ENCODE measurements at places on chromosomes 7 and 10.

- DNase-seq, result no peak
Observed at GRCh38 chr10:117257721-117258120, 16.8 kb downstream of the SLC18A2 start.

- no peak for DNase-seq
Observed at GRCh38 chr7:28723336-28723735, 234.8 kb downstream of the TRIL start.

DNA sequence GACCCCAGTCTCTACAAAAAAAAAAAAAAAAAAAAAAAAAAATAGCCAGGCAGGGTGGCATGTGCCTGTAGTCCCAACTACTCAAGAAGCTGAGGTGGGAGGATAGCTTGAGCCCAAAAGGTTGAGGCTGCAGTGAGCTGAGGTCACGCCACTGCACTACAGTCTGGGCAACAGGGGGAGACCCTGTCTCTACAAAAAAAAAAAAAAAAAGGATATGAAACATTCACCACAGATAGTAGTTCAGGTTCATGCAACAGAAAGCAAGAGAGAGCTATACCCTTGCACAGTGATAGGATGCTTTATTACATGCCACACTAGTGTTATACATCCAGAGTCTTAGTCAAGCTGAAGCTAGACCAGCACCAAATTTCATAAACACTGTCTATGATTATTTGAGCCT lies 148.4 kb upstream of the KAT6B start:
- no peak for DNase-seq

GRCh38 chr10:12262278-12262981 lies 66.4 kb downstream of the CDC123 start:
- DNase-seq, result no peak

DNA sequence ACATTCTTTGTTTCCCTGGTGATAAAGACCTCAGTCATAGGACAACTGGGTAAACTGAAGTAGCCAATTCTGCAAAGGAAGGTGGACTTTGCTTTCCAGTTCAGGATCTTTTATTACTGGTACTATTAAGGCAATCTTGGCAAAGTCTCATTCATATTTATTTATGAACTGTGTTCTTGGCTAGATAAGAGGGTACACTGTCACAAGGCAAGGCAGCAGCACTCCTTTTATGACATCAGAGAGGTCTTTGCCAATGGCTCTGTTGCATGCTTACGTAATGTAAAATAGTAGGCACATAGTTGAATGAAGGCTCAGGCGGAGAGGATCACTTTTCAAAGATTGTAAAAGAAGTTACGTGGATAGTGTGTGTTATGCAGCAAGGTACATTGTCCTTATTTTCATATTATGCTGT lies 63.7 kb upstream of the PDK4 start:
- DNase-seq, result no peak

DNA sequence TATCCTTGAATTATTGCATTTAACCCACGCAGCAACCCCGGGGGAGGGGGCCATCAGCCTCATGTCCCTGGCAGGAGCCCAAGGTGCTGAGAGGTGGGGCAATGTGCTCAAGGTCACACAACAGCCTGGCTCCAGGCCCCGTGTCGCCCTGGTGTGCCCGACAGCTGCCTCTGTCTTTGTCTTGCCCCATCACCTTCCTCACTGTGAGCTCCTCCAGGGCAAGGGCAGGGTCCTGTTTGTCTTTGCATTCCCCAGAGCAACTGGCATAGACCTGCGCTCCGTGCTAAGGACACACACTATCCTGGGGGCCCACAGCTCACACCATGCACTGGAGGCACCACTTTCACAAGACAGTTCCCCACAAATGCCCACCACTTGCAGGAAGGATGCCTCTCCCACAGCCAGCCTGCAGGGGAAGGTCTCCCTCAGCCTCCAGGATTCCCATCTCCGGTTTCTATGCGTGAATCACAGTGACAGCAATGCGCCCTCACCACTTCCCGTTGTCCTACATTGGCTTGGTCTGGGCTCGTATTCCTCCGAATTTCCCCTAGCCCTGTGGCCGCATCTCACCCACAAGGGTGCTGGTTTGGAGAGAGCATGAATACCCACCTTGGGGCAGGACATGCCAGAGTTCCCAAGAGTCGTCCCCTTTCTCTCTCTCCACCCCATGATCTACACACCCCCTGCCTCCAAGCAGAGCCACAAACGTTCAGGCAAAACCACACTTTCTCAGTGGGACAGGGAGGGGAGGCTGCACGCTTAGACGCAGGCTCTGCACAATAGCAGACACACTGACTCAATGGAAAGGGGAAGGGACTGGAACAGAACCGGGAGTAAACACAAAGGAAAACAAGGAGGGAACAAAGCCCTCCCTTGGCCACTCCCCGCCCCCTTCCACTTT lies 10.3 kb downstream of the ITPRIP start:
- DNase-seq, result no peak

DNA sequence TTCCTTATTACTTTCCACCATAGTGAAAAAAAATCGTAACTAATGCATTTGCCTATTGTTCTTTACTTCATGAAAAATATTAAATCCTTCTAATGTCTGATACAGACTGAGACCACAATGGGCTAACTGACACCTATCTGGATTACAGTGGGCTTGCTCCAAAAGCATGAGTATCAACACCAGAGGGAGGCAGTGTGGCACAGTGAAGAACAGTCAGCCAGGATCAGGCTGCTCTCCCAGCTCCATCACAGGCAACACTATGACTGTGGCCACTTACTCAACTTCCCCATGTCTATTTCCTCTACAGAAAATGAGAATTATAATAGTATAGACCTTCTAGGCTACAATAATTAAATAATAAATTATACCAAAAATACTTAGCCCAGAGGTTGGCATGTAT lies 97.2 kb downstream of the SLC25A13 start:
- no peak for DNase-seq

DNA sequence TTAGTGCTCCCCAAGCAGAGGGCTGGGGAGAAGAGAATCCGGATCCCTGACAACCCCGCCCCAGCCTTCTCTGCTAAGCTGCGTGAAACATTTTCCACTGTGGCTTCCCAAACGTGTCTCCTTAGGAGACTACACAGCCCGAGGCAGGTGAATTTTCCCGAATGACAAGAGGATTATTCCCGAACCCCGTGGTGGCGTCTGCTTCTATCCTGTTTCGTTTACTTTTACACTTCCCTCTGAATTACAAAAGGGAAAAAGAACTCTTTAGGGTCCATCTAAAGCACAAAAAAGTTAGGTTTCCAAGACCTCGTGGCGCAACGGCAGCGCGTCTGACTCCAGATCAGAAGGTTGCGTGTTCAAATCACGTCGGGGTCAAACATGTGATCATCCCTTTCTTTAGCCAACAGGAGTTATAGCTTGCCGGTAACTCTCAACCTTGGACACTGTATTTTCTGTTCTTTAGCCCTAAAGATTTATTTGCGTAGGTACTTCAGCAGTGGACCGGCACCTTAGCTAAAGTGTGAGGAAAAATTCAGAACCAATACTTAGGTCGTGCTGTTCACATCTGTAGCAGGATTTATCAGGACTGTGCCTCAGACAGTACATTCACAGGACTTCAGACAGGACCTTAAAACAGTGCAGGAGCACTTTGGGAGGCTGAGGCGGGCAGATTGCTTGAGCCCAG lies 3.2 kb upstream of the ZNF789 start:
- no peak for DNase-seq

DNA sequence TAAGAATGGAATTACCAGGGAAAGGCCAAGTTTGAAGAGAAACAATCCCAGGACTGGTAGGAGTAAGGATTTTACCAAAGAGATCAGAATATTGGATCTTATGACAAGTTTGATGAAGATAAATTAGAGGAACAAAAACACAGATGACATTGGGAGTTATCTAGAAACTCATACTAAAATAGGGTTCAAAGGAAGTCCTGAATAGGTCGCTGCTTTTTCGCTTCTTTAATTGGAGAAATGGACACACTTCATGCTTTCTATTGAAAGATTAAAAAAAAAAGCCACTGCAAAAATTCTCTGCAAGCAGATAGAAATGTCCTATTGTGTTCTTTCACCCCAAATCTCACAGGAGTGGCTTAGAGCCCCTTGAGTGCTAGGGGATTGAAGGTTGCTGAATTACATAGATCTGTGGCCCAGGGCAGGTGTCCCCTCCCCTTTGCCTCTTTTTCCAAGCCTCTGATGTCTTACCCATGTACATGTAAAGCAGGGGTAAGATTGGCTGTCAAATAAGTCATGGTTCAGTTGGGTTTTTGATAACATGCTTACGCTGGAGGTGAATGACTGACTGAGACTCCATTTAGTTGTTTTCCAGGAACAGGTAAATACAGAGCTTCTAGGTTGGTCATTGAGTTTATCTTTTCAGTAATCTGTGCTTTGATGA lies 152.0 kb downstream of the OR13A1 start:
- DNase-seq, result no peak

DNA sequence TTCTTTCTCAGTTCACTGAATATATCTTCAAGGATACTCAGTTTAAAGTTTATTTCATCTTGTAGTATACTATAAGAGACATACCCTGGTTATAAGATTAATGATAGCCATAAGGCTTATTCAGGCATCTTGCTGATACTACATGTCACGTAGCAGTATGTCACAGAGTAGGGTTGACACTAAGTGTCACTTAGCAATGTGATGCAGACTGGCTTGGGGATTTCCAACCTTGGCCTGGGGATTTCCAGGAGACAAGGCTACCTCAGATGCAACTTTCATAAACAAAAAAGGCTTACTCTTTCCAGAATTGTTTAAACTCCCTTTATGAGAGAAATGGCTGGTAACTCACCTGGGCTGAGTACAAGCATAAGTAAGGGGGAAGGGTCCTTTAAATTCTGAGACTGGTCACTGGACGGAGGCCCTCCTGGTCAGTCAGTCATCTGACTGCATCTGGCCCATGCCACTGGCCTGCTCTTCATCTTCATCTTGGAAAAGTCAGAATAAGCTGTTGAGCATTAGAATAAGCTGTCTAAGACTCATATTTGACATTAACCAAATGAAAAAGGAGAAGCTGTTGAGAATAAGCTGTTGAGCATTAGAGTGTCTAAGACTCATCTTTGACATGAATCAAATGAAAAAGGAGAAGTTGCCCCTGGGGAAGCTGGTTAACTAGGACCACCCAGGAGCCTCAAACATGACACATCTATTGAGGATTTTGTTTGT lies 9.5 kb downstream of the SLC13A1 start:
- no peak for DNase-seq

DNA sequence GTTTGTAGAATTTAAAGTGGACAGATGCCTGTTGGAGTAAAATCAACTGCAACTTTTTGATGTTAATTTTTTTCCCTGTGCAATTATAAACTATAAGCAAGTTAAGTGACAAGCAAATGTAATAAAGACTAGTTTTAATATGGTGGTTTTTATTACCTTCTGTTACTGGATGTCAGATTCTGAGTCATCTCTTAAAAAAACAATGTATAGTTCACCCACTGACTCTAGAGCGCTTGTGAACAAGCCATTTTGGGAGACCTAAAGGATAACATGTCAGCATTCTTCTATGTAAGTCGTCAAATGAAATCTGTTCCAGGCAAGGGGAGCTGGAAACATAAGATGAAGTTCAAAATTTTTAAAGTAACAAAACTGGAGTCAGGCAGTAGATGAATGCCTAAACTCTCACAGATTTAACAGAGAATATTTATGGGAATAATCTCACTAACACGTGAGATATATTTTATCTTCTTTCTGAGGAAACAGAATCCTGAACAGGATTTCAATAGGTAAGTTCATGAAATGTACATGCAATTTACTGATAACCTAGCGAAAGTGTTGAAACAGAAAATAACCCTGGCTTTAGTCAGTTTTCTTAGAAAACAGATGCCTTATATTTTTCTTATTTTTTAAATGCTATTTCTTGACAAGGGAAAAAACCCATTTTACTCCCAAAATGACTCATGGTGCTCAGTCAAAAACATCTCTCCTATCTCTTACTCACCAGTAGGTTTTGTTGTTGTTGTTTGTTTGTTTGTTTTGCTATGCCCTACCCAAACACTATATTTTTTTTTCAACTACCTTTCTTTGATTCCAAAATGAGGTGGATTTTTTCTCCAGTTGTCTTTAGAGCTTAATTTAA lies 91.7 kb downstream of the SLC39A12 start:
- no peak for DNase-seq

- no peak for DNase-seq
Observed at GRCh38 chr7:118496138-118496644, 271.7 kb downstream of the ANKRD7 start.

DNA sequence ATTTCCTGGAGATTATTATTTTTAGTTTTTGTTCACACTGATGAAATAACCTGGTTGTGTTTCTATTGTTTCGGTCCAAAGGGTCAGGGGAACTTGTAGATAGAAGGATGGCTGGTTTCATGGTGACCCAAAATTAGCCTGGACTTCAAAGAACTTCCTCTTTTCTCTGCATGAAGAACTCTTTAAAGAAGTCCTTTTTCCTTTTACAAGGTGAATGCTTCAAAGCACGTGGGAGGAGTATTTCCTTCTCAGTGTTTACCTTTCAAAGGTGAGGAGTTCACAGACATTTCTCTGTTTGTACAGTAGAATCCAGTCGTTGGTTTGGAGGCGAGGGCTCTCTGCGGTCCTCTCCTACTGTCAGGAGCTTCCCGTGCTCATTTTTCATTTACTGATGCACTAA lies 561.7 kb downstream of the GATA3 start:
- DNase-seq, result no peak

GRCh38 chr7:20329389-20330238 lies 1.1 kb upstream of the ITGB8 start:
- DNase-seq, result no peak

DNA sequence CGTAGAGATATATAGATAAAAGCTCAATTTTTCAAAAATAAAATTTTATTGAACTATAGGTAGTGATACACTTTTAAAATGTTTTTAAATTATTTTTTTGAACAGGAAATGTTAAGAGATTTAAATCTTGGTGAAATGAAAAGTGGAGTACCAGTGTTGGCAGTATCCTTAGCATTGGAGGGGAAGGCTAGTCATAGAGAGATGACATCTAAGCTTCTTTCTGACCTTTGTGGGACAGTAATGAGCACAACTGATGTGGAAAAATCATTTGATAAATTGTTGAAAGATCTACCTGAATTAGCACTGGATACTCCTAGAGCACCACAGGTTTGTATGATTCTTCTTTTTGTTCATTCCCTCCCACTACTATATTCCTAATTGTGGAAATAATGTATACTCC lies 15.8 kb downstream of the PDCD4 start:
- no peak for DNase-seq

DNA sequence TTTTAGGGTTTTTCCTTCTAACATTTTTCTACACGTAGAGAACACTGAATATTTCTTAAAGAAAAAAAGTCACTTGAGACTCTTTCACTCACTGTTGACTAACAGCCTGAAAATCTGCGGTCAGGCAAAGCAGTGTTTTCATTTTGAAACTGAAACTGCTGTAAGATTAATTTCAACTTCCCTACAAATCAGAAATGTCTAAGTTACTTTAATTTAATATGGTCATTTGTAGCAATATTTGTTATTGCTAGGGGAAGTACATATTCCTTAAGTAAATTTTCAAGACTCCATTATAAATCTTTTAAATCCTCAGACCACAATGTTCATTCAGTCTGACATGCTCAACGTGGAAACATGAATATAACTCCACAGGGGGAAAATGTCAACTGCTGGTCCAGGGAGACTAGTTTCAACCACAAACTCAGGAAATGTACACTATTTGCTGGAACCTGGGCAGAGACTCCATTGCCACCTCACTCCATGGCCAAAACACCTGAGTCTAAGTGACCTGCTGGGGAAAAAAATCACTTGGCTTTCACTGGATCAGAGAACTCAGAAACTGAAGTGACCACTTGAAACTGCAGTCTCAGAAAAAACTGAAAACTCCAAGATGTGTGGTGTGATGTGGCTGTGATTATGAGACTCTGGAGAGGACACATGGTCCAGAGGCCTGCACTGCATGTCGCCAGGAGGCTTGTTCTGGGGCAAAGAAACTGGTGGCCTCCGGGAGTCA lies 161.2 kb downstream of the TAX1BP1 start:
- DNase-seq, result no peak
